Progenitor cell of endocrine pancreas (in vitro differentiated cells): ENCODE measurements at places on chromosomes 2 and 18.

- no peak for DNase-seq
These were observed 316.3 kb upstream of the SLC14A2 start for GRCh38 chr18:45298986-45299385.

GRCh38 chr2:223459328-223459939 lies 142.7 kb downstream of the SCG2 start:
- DNase-seq = no peak

- DNase-seq = no peak
These were observed 269.1 kb upstream of the SIX3 start for GRCh38 chr2:44672431-44672830.

- no peak for DNase-seq
These were observed 273.5 kb downstream of the NBAS start for GRCh38 chr2:15287447-15288184.

GRCh38 chr2:106026271-106027190 lies 167.6 kb downstream of the UXS1 start:
- no peak for DNase-seq

GRCh38 chr2:151007365-151007764 lies 254.3 kb downstream of the RBM43 start:
- no peak for DNase-seq

GRCh38 chr2:25229279-25230197 lies 61.2 kb upstream of the POMC start:
- DNase-seq = no peak

GRCh38 chr2:20565623-20566236 lies 85.2 kb downstream of the HS1BP3 start:
- no peak for DNase-seq

DNA sequence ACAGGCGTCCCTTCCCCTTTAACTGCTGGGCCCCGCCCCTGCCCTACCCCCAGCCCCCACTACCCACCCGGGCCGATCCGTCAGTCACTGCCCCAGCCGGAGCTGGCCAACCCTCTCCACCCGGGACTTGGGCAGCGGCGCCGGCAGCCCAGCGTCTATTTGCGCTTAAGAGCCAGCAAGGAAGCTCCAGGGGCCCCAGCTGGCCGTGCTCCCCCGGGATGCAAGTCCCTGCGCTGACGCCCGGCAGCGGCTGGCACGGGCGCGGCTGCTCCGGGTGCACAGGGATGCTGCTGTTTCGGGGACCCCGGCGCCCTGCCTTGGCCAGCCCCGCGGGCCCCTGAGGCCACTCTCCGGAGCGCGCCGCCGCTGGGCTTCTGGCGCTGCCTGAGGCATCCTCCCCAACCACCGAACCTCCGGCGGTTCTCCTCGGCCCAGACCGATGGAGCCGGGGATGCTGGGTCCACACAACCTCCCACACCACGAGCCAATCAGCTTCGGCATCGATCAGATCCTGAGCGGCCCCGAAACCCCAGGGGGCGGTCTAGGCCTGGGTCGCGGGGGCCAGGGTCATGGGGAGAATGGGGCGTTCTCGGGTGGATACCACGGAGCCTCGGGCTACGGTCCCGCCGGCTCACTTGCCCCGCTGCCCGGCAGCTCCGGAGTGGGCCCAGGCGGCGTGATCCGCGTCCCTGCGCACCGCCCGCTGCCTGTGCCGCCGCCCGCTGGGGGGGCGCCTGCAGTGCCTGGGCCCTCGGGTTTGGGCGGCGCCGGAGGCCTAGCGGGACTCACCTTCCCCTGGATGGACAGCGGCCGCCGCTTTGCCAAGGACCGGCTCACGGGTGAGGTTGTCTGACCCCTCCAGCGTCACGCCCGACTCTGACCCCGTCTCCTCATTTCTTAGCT lies at the start of gene TLX2:
Gene TLX2 (plus strand): TSS at position 83 of the 903 bp plus-strand sequence. CDS start 357 bp downstream, at position 440.
- DNase-seq = no peak

DNA sequence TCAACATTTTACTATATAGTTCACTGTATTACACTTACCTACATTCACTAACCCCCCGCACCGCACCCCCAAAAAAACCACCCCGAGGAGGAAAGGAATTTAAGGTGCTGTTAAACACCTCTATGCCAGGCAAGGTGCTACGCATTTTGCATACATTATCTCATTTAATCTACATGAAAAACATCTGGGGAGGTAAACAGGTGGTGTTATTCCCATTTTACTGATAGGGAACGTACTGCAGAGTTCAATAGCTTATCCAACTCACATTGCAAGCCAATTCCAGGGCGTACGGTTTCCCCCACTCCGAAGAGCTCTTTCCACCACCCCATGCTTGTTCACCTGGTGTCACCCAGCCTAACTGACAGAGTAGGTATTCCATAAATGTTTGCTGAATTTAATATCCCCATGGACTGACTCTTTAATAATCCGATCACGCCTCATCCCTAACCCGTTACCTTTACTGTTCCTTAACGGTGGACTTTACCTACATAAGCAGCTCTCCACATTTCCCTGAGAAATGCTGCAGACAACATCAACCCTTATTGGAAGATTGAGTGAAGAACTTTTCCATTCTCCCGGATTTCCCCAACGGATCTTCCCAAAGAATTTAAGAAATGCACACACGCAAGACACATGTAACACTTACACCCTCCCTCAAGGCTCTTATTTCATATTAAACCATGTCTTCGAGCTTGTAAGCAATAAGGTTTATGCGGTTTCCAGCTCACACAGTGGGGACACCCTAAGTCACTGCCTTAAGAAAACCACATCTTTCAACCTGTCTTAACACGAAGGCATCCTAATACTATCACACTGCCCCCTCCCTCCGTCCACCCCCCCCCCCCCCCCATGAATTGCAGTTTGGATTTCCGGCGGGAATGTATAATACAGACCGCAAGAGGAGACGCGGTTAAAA lies 1.2 kb downstream of the RAPH1 start:
- DNase-seq = no peak

GRCh38 chr18:62131301-62131909 lies 55.5 kb downstream of the PIGN start:
- DNase-seq = peak; percentile 43

DNA sequence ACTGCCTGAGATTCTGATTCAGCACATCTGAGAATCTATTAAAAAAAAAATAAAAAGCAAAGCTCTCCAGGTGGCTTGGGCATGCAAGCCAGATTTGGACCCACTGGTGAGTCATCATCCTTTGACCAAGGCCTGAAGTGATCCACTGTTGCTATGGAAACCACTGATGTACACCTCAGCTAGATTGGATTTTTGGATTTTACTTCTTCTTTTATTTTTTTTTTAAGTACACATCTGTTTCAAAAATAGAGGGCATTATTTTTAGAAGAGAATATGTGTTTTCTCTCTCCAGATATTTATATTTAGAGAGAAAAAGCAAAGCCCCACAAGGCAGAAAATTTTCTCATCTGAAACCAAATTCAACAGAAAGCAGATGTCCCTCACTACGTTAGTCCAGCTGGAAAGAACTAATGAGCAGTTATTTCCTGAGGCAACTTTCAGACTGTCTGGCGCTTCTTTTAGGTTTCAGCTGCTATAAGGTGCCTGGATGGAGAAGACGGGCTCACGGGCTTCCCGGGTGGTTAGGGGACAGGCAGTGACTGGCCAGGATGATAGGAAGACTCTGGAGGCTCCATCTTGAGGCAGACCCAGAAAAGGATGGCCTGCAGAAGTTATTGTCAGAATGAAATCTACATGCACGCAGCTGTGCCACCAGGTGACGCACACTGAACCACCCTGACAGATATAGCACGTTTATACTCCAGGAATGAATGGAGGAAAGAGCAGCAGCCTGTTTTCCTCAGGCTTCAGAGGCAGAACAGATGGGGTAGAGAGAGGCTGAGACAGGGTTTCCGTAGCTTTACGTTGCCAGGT lies 50.5 kb downstream of the MRPL35 start:
- DNase-seq = no peak

DNA sequence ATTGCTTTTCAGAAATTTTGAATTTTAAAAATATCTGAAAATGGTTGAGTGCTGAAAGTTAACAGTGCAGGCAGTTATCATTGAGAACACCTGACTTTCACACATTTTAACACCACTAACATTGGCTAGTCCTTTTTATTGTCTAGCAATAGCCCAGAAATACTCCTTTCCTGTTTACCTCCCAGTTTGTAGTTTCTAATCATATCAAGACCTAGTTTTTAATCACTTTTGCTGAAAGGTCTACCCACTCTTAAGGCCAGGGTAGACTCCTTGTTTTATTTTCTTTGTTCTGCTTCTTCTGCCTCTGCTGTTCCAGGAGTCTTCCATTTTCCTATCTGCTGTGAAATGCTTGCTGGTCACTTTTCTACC lies 72.1 kb downstream of the UBE2E3 start:
- DNase-seq = no peak
